NCI-H187 (cell line): ENCODE measurements at places on chromosomes 4 and X.
A peak's percentile ranks its signal among the peaks of the same experiment; 100 is the strongest.

GRCh38 chr4:148447681-148448080 is 5.5 kb upstream of the NR3C2 start:
- DNase-seq = no peak

GRCh38 chr4:165383591-165384073 is 4.8 kb downstream of the CPE start:
- peak; percentile 17 for DNase-seq

DNA sequence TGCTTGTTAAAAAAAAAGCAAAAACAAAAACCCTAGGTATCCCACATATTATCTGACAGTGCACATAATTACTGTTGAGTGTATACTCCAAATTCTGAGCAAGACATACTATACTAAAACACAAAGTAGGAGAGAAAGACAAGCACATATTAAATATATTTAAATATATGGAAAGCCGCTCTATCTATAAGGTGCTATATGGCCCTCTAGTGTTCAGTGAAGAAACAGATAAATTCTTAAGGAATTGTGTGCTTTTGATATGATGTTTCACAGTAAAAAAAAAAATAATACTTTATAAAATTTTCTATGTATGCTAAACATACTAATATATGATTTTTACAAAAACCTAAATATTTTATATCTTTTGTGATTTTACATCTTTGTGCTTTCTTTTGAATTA is 137.8 kb downstream of the FBXW7 start:
- DNase-seq = no peak

GRCh38 chr4:147620315-147620714 is 3.1 kb downstream of the TMEM184C start:
- DNase-seq = no peak

- no peak for DNase-seq
Measured at GRCh38 chr4:123673971-123674370, 277.4 kb downstream of the SPRY1 start.

DNA sequence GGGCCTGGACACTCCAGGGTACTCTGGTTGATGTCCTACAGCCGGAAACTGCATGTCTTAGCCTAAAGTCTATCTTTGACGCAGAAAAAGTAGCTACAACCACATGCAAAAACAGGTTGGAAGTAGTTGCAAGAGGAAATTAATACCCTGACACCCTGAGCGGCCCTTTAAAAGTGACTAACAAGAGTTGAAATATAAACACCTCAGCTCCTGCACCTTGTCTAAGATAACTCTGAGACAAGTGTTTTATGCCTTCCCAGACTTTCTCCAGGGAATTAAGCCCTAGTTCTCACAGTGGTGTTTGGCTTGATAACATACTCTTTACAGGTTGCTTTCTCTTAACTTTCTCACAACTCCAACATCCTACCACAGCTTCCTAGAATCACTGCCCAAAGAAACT is 943.1 kb downstream of the DMD start:
- DNase-seq = no peak
